ENCODE measurements at places on chromosomes 13 and 19.

- DNase-seq = no peak
Observed at GRCh38 chr13:32746474-32746873, 160.2 kb downstream of the PDS5B start.

DNA sequence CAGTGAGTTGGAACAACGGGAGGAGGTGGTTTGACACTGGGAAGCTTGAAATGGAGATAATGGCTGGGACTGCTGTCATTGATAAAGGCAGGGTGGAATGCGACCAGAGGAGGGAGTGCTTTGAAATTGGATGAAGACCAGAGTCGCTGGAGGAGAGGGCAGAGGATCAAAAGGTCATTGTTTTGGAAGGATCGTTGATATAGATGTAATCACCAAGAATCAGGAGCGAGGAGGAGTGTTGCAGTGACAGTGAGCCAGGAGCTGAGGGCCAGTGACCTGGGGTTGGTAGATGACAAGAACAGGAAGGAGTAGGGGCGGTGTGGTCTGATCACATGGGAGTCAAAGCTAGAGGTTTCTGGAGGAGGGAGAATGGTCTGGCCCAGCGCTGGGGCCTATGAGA lies 25.3 kb downstream of the TM9SF2 start:
- DNase-seq = no peak

DNA sequence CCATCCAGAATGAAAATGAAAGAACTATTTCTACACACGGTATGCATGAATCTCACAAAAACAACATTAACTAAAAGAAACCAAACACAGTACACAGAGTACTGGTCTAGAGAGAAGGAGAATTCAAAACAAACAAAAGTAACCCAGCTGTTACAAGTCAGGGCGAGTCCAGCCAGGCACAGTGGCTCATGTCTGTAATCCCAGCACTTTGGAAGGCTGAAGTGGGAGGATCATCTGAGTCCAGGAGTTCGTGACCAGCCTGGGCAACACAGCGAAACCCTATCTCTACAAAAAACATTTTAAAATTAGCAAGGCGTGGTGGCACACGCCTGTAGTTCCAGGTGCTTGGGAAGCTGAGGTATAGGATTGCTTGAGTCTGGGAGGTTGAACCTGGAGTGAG lies 1.7 kb upstream of the PSMC4 start:
- no peak for DNase-seq

DNA sequence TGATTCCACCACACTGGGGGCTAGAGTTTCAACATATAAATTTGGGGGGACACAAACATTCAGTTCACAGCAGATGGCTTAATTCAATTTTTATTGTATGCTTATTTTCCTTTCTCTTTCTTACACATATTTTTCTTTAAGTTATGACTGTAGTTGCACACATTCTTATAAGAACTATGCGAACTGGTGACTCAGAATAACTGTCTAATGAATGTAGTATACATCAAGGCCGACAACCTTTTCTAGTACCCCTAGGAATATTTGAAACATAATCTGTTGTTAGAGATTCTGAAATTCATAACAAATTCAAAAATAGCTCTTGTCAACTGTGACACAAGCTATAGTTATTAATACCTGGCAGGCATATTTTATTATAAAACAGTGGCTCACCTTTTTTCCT lies 695.6 kb downstream of the PCDH9 start:
- no peak for DNase-seq

- DNase-seq = no peak
Observed at GRCh38 chr19:7505288-7505681, 10.6 kb upstream of the ZNF358 start.
